ENCODE measurements at places on chromosomes 2 and 18. TPM values are rescaled to one million over a fixed set of nuclear protein-coding genes. Genes with fewer than 3 reads are reported as not detected.

The NYAP2 gene
- 0.13 TPM for total RNA-seq

The SERPINB11 gene
- total RNA-seq, result not detected

The BMP10 gene
- not detected for total RNA-seq

The IRS1 gene
- 48.0 TPM for total RNA-seq

The INSIG2 gene
- 16.6 TPM for total RNA-seq

All from ovary (tissue), 10 donors.